Heart left ventricle (tissue), 16 donors: ENCODE measurements at places on chromosomes 13 and 19. TPM values are rescaled to one million over a fixed set of nuclear protein-coding genes. Genes with fewer than 3 reads are reported as not detected.

DNA sequence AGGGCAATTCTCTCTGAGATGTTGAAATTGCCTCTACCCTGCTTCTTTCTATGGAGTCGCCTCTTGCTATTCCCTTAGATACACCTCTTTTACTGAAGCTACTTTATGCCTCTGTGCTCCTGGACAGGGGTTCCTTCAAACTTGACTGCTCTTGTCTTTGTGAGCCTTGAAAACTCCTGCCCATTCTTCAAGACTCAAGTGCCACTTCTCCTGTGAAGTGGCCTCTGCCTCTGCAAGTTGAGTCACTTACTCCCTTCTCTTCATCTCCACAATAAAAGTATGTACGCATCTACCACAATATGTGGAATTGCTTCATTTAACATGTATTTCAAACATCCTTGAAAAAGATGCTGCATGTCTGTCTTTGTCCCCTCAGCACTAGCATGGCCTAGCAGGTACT lies 66.0 kb upstream of the TPP2 start:
- no peaks in the 10 kb centered on the region for H3K36me3 ChIP-seq
- no peaks in the 10 kb centered on the region for H3K4me1 ChIP-seq
- no peak overlapping the region for H3K4me3 ChIP-seq
- no peak overlapping the region for H3K27ac ChIP-seq
- no peak for DNase-seq

DNA sequence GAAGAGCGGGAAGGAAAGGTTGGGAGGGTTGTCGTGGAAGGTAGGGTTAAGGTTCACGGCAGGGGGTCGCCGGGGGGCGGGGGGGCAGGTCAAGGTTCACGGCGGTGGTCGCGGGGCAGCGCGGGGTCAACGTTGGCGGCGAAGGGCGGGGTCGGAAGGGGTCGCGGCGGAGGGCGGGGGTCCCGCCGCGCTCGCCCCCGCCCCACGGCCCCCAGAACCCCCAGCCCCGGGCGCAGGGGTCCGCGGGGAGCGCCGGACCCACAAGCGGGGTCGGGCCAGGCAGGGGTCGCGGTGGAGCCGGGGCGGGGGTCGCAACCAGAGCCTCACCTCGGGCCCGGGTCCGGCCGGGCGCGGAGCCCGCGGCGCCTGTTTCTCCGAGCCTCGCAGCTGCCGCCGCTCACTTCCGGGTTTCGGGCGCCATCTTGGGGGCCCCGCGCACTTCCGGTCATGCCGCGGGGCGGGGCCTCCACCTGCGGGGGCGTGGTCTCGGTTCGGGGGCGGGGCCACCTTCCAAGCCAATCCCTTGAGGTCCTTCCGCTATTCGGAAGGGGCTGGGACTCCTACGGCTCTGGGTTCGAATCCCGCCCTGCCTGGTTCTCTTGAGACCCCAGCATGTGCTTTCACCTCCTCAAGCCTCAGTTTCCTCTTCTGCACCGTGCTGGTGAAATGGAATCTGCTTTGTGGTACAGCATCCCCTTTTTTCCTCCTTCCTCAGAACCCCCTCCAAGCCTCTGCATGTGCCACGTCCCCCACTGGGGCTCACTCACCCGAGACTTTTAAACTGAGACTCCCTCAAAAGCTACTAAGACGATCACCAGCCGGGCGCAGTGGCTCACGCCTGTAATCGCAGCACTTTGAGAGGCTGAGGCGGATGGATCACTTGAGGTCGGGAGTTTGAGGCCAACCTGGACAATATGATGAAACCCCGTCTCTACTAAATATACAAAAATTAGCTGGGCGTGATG lies at the start of gene SBNO2:
SBNO2 (minus strand) TSS at position 424 of the 965 bp plus-strand sequence. CDS start 19,992 bp downstream, outside the sequence.
- peak; percentile 85 for DNase-seq
- no peaks in the 10 kb centered on the region for H3K27me3 ChIP-seq
- peak within 1 kb of the TSS; percentile 82 for H3K4me3 ChIP-seq
- H3K27ac ChIP-seq, result peak within 1 kb of the TSS; percentile 89
- H3K36me3 ChIP-seq, result peaks cover under 1% of the 10 kb centered on the region
- peaks cover 4% of the 10 kb centered on the region for H3K4me1 ChIP-seq

DNA sequence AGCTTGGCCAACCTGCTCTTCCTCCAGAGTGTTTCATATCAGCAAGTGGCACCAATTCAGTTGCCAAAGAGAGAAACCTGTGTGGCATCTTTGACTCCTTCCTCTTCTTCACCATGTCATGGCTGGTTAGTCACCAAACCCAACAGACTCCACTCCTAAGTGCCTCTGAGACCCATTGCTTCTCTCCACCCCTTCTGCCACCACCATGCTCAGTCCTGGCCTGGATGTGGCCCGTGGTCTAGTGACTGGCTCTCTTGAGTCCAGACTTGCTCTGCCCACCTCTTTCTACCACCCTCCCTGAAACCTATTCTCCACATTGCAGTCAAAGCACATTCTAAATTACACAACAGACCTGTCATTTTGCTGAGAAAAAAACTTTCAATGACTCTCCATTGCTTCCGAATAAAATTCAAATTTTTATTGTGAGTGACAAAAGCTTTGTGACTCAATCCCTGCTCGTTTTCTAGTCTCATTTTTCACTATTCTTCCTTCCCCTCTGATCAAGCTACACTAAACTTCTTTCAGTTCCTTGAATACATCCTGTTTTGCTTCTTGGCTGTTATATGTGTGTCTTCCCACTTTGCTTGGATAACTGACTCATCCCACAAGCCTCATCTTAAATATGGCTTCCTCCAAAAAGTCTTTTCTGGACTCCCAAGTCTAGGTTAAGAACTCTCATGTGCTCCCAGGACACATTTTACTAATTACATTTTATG lies 12.0 kb upstream of the TNFSF11 start:
- no peak overlapping the region for H3K4me3 ChIP-seq
- no peak for DNase-seq
- no peaks in the 10 kb centered on the region for H3K27me3 ChIP-seq
- no peaks in the 10 kb centered on the region for H3K4me1 ChIP-seq
- no peak overlapping the region for H3K27ac ChIP-seq

Gene TPRX1
- not detected for polyA plus RNA-seq
